Hippocampal formation (tissue), 2 donors: ENCODE measurements at places on chromosomes 6 and 20.

- no peak for DNase-seq
Observed at GRCh38 chr20:32010666-32011065, 428 bp downstream of the CCM2L start.

GRCh38 chr6:73631849-73632248 is 21.9 kb downstream of the SLC17A5 start:
- no peak for DNase-seq

- DNase-seq: no peak
Observed at GRCh38 chr6:34494973-34495372, 29.1 kb downstream of the PACSIN1 start.

DNA sequence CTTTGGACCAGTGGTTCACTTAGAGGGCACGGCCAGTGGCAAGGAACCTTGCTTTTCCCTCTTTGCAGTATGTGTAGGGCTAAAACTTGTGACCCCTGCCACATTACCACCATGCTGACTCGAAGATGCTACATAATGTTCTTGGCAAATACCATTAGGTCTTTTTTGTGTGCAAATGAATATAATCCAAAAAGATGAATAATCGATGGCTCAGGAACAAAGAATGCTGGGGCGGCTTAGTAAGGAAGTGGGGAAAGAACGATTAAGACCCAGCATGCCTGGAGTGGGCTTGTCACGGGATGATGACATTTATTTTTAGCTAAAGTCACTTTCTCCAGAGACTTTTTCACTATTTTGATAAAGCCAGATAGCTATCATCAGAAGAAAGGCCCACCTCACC is 23.1 kb downstream of the CMTR1 start:
- no peak for DNase-seq

DNA sequence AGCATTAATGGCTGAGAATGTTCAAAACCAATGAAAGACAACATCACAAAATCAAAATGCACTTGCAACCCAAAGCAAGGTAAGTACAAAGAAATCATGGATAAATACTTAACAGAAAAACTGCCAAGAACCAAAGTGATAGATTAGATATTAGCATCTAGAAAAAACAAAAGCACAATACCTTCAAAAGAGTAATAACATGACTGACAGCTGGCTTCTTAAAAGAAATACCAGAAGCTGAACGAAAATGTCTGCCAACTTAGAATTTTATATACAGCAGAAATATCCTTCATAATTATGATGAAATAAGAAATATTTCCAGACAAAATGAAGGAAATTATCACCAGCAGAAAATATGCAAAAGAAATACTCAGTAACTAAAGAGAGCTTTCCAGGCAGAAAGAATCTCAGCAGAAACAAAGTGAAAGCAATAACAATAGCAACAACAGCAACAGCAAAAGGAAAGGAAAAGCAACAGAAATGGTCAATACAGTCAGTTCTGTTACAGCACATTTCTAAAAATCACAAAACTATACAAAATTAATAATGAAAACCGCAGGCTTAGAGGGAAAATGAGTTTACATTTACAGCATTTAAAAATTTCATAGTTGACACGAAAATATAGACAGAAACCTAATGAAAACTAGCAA is 121.5 kb upstream of the MAN1A1 start:
- DNase-seq: no peak
